ENCODE measurements at places on chromosomes 13 and 19.

DNA sequence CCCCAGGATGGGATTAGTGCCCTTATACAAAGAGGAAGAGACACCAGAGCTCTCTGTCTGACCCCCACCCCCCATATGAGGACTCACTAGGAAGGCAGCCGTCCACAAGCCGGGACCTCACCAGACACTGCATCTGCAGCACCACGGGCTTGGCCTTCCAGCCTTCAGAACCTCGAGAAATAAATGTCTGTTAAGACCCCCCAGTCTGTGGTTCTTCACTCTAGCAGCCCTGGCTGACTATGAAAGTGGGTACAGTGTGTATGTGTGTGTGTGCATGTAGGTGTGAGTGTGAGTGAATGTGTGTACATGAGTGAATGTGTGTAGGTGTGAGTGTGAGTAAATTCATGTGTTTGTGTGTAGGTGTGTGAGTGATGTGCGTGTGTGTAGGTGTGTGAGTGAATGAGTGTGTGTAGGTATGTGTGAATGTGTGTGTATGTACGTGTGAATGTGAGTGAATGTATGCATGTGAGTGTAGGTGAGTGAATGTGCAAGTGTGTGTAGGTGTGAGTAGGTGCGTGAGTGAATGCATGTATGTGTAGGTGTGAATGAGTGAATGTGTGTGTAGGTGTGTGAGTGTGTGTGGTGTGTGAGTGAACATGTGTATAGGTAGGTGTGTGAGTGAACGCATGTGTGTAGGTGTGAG, 201.6 kb upstream of the ZNF536 start:
- no peak for DNase-seq

DNA sequence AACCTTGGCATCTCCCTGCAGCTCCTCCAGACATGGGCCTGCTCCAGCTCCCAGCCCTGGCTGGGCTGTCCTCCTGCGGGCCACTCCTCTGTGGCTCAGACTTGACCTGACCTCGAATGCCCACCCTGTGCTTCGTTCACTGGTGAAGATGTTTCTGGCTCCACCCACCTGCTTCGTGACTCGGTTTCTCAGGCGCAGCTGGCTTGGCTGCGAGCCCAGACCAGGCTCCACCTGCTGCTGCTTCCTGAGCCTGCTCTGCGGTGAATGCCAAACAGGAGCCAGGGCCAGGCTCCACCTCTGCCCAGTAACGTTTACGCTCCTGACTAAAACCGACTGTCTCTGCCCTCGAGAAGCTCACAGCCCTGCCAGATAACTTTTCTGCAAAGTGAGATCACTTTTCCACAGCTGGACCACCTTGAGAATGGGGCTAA, 8.9 kb upstream of the RSPH6A start:
- no peak for DNase-seq

DNA sequence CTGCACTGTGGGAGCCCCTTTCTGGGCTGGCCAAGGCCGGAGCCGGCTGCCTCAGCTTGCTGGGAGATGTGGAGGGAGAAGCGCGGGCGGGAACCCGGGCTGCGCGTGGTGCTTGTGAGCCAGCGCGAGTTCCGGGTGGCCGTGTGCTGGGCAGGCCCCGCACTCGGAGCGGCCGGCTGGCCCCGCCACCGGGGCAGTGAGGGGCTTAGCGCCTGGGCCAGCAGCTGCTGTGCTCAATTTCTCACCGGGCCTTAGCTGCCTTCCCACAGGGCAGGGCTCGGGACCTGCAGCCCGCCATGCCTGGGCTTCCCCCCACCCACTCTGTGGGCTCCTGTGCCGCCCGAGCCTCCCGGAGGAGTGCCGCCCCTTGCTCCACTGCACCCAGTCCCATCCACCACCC, 669.1 kb downstream of the PCDH9 start:
- no peak for DNase-seq

DNA sequence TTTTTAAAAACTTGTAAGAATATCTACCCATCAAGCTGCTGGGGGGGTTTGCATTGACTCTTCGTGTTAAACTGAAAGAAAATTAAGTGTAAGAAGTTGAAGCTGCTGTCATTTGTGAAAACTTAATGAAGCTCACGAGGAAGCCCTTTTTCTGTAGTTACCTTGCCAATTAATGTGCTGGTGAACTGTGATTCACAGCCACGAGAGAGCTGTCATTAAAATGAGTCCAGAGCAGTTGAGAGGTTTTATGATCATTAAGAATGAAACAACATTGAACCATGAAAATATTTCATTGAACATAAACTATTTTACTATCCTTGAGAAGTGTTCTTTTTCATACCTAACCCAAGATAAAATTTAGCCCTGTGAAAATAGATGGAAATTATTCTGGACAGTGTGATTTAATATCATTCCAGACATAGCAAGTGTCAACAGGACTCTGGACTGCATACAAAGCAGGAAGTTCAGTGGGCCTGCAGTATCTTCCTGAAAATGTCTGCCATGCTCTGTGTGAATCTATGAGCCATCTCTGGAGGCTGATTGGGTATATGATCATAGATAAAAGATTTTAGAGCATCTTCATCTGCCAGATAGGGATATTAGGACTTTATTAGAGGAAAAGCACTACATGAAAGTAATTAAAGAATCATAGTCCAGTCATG, 53.8 kb downstream of the DPY19L3 start:
- DNase-seq, result no peak

- DNase-seq, result no peak
Observed at GRCh38 chr13:110070046-110070445, 236.9 kb downstream of the COL4A1 start.

GRCh38 chr19:6226012-6226411, 53.8 kb downstream of the MLLT1 start:
- DNase-seq, result no peak

DNA sequence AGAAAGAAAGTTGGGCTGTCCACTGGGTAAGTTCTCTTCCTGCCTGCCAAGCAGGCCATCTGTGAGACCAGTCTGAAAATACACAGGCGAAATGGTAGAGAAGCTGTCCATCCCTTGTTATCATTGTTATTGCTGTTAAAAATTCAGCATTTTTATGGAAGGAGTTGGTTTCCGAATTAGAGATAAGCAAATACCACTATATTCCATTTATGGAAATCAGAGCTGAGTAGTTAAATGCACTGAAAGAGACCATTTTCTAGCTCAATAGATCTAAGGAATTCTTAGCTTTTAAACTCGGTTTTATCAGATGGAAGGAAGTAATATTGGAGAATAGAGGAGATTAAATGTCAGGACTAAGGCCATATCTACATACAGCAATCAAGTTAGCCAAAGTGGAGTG, 40.7 kb downstream of the MZT1 start:
- no peak for DNase-seq

DNA sequence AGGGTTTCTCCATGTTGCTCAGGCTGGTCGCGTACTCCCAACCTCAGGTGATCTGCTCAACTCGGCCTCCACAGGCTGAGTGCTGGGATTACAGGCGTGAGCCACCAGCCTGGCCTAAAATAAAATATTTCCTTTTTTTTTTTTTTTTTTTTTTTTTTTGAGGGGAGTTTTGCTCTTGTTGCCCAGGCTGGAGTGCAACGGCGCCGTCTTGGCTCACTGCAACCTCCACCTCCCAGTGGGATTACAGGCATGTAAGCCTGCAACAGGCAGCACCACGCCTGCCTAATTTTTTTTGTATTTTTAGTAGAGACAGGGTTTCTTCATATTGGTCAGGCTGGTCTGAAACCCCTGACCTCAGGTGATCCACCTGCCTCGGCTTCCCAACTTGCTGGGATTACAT, 4.9 kb downstream of the ZNF506 start:
- DNase-seq, result no peak

DNA sequence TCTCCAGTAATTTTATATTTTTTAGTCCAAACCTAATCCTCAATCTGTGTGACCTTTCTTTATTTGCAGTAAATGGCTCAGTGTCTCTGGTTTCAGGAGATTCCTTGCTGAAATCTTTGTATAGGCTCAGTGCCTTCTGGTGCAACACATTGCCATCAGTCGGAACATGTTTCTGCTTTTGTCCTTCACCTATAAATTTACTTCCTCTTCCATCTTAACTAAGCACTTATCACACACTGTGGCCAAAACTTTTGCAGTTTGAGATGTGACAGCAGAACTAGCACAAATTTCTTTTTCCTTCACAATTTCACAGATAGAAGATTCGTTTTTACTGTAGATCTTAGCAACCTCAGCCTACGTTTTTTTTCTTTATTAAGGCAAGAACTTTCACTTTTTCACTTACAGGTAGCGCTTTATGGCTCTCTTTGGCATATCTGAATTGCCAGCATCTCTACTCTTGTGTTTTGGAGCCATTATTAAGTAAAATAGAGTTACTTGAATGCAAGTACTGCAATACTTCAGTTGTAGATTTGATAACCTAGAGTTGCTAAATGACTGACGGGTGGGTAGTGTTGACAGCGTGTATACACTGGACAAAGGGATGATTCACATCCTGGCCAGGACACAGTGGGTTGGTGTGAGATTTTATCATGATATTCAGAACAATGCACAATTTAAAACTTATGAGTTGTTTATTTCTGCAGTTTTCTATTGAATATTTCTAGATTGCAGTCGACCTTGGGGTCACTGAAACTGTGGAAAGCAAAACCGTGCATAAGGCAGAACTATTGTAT, 44.3 kb downstream of the NDFIP2 start:
- no peak for DNase-seq

DNA sequence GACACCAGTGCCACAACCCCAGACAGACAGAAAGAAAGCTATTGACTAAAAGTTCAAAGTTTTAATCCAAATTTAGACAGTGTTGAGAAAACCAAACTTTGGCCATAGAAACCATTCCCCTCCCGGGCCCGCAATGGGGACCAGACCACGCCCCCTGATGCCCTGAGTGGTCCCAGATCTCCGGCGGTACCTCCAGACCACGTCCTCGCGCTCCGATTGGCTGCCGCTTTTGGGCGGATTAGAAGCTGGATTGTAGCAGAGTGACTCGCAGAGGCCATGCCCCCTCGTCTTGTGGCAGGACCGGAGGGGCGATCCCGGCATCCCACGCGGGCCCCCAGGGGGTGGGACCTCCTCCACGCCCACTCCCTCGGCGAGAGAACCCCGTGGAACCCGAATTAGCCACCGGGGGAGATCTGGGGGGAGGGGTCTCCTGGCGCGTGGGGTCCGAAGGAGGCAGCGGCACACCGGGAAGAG, 797 bp upstream of the HSD17B14 start:
- peak; percentile 69 for DNase-seq

- DNase-seq, result no peak
Observed at GRCh38 chr19:29467824-29468401, 57.9 kb upstream of the VSTM2B start.

DNA sequence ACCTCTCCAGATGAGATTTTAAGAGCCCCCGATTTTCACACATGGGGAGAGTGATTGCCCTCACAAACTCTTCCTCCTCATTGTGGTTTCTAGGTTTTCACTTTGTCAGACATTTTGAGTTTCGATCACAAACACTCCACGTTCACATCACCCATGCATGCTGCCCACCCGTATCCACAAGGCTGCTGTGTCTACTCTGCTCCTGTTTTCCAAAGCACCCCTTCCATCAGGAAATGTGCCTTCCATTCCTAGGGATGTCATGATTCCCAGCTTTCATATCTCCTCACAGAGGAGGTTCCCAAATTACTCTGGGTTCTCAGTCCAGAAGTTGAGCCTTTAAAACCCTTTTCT, 45.8 kb upstream of the CEACAM21 start:
- no peak for DNase-seq

DNA sequence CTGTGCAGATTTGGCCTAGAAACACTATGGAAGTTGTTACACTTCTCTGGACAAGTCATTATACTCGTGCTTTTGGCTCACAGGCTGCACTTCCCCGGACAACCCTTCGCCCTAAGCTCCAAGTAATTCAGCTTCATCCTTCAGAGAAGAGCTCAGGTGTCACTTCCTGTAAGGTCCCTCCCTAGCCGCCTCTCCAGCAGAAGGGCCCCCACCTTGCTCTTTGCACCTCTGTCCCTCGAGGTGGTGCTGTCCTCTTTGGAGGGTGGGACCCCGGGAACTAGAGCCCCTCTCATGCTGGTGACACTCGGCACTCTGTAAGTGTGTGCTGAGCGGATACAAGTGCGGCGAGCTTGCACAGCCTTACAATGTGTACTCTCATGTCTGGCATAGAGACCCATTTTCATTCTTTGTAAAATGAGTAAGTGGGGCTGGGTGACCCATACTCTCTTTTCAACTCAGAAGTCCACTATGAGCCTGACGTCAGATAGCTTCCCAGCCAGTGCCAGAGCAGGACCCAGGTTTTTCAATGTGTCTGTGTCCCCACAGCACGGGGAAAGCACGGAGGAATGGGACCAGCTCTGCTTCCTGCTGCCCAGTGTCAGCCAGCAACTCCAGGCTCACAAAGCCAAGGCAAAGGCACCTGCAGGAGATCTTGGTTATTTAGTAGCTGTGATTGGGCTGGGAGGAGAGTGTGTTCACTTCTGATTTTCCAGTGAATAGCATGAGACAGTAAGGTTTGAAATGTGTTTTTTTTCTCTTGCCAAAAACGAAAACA, 26.9 kb downstream of the CHAMP1 start:
- no peak for DNase-seq

- DNase-seq, result no peak
Observed at GRCh38 chr13:49086722-49087121, 111.0 kb downstream of the FNDC3A start.

DNA sequence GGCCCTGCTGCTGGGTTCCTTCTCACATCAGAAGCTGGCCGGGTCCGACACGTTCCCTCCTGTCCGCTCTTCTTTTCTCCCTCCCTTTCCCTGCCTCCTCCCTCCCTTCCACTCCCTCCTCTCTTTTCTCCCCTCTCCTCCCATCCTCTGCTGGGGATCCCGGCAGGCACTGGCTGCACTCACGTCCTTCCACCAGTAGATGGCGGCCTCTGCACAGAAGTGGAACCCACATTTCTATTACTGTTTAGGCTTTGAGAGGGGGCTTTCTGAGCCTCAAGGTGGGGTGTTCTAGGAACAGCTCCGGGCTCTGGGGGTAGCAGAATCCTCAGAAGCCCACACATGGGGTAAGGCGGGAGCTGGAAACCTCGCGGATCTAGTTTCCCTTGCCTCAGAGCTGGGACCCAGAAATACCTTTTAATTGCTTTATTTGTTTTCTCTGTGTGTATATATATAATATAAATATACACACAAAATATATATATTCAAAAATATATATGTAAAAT, 294.2 kb downstream of the ZNF536 start:
- no peak for DNase-seq

DNA sequence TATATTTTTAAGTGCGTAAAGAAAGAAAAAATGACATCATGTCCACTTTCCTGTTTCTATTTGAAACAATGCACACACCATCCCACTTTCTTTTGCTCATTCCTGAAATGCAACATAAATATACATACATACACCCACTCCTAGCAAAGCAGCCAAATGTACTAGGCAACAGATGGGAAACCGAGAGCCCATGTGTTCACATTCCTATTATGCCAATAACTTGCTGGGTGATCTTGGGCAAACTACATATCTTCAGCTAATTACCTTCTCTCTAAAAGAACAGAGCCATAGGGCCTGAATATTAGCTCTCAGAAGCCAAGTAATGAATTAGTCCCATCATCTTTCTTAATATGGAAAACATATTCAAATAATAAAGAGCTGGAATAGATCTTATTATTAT, 610.6 kb upstream of the ATXN8OS start:
- DNase-seq, result no peak

All from effector memory CD4-positive, alpha-beta T cell (primary cell).